ENCODE measurements at places on chromosomes 5 and 9. TPM values are rescaled to one million over a fixed set of nuclear protein-coding genes. Genes with fewer than 3 reads are reported as not detected.

Gene STRBP
- total RNA-seq = 113 TPM

Gene GRPEL2
- 58.8 TPM for total RNA-seq

- no peak for DNase-seq
Observed at GRCh38 chr9:88812938-88813637, 178.2 kb upstream of the S1PR3 start.

DNA sequence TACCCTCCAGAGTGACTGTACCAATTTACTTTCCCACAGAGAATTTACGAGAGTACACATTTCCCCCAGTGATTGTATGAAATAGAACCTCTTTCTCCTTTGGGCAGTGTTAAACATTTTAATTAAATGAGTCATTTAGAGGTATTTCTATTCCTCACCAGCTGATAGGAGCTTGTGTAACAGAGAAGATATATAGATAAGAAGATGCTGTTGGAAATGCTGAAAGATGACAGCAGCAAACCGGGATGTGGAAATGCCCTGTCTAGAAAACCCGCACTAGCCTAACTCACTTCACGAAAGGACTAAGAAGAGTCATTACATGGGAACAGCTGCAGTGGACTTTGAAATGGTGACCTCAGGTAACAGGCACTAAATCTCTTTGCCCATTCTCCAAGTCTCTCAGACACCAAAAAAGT is 68.3 kb downstream of the LPAR1 start:
- no peak for DNase-seq

DNA sequence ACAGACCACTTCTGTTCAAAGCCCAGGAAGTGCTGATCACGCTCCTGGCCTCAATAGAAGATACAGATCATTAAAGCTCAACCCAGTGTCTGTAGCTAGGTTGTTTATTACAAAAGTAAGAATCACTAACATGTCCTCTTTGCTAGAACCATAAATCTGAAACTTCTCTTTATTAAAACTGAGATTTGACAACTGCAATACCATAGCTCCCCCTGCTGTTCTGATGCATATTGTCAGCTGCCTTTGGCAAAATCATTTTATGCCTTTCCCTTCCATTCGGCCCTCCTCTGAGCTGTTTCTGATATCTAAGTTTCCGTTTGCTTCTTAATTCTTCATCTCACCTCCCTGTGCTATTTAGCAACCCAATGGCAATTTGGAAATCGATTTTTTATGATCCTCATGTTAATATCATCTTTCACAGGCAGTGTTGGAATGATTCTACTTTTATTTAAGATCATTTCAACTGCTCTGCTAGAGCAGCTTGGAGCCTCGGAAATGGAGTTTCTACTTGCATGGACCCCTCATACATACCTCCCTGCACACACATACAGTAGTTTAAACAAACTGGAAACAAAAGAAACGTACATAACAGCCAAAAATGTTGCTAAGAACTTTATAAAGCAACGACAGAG is 998.8 kb downstream of the MAT2B start:
- peak; percentile 78 for DNase-seq

DNA sequence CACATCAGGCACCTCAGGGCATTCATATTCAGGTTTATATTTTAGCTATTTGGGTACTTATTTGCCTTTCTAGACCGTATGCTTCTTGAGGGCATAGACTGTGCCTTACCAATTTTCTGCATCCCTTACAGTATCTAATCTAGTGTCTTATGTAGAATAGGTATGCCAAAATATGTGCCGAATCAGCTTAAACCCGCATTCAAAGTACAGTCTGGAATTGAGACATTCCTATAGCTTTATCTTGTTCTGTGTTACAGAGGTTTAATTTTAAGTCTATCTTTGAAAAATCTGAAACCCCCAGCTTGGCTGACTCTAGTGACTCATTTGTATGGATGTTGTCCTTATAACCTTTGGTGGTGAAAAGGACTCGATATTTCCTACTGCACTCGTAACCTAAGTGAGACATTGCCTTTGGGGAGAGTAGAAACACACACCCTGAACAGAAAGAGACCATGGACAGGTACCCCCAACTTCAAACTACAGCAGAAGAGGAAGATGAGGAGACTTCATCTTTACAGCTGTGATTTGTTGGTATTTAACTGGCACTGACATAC is 27.0 kb upstream of the TMOD1 start:
- no peak for DNase-seq

GRCh38 chr5:180143656-180144364 is 65.2 kb downstream of the RASGEF1C start:
- DNase-seq = no peak

All from GM23338 (cell line).